ENCODE measurements at places on chromosomes 16 and 17.

DNA sequence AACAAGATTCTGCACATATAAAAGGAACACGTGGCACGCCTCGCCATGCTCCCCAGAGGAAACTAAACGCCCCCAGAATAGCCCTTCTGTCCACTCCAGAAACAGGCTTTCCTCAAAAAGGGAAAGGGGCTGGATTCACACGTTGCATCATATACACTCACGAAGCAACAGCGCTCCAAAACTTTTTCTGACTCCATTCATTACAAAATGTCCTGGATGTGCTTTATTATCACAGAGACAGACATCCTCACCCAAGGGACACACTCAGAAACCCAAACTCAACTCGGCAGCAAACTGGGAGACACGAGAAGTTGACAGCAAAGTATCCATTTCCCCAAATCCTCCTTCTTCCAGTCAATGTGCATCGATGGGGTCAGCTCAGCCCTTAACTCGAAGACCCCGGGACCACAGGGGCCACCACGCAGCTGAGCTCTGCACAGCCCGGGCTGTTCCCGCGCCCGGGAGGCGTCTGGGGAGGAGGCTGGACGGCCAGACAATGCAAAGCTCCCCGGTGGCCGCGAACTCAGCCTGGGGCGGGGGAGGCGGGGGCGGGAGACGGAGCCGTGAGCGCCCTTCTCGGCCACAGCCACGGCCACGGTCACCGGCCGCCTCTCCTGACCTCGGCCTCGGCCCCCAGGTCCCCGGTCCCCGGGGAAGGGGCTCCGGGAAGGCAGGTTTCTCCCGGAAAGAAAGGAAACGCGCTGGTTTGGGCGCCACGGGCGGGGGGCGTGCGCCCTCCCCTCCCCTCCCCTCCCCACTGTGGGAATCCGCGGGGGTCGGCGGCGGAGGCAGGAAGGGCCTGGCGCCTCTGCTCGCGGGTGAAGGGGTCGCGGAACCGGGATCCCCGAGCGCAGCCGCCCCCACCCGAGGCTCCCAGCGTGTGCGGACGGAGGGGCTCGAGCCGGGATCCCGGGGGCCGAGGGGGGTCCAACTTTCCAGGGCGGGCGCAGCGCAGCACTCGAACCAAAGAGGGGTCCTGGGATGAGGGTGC is 1.2 kb downstream of the NXN start:
- DNase-seq, result no peak

- DNase-seq, result peak; percentile 70
Measured at GRCh38 chr16:51542981-51543815, 392.1 kb upstream of the SALL1 start.

DNA sequence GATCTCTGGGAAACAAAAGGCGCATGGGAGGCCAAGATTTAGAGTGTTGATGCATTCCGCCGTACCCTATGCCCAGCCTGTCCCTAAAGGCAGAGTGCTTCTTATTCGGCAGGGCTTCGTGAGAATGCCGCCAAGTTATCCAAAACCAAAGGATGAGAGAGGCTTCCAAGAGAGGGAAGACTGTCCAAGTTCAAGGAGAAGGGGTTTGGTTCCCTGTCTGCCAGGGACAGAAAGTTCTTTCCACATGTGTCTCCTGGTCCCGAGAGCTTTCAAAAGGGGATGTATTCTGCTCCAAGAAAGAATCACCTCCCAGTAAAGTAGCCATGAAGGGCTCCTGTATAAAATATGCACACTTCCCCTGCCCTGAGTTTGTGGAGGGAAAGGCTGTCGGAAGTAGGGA is 42.1 kb upstream of the CLEC18A start:
- DNase-seq, result no peak

DNA sequence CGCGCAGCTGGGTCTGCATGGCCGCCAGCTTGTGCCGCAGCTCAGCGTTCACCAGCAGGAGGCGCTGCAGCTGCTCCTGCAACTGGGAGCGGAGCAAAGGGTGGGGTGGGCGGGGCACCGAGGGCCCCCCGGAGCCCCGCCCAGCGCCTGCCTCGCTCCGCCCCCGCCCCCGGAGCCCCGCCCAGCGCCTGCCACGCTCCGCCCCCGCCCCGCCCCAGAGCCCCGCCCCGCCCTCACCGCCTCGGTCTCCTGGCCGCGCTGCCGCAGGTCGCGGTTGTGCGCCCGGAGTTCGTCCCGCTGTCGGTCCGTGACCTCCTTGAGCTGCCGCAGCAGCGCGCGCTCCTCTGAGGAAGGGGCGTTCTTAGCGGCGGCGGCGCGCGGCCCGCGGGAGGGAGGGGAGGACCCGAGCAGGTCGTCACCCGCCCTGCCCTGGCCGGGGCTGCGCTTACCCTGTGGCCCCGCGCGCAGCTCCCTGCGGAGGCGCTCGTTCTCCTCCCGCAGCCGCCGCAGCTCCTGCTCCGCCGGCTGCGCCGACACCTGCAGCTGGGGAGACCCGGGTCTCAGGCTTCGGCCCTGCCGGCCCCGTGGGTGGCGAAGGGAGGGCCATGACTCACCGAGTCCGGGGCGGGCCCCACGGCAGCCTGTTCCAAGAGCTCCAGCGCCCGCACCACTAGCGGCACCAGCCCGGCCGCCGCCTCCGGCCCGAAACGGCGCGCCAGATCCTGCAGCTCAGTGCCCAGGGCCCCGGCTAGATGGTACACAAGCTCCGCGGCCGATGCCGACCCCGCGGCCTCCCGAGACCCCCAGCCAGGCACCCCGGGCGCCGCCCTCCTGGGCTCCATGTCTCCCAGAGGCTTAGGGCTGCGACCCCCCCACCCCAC is 463 bp downstream of the RILP start:
- DNase-seq, result peak; percentile 97
